ENCODE measurements at places on chromosomes 3 and 15.

DNA sequence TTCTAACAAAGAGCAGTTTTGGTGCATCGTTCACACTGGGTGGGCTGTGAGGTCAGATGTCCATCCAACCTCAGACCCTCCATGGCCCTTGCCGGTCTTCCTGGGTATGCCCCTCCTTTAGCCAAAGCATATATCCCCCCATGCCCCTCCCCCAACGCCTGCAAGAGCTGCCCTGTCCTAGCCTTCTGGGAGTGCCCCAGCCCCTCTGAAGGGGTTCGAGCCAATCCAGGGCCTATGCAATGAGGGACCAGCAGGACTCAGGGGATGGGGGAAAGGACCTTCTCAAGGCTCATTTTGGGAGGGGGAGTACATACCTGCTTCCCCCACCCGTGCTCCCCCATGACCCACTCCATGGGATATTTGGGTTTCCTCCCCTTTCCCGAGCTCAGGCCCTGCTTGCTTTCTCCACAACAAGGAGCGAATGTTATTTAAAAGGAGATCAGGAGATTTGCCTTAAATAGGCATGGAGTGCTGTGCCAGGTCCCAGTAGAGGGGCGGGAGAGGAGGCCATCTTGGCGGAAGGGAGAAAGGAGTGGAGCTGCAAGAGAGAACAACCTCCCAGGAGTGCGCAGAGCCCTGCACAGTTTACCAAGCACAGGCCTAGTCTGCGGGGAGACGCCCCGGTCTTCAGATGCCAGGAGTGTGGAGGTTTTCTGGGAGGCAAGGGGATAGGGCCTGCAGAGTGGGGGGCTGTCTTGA lies 18.2 kb downstream of the PIF1 start:
- DNase-seq: no peak

- peak; percentile 42 for DNase-seq
Measured at GRCh38 chr3:189142527-189142926, 29.2 kb upstream of the TPRG1 start.

GRCh38 chr3:169387751-169388696 lies 275.5 kb downstream of the MECOM start:
- DNase-seq: no peak

- no peak for DNase-seq
Measured at GRCh38 chr3:114857299-114857701, 289.8 kb downstream of the ZBTB20 start.

- no peak for DNase-seq
Measured at GRCh38 chr15:48647962-48648361, 2.5 kb upstream of the FBN1 start.

DNA sequence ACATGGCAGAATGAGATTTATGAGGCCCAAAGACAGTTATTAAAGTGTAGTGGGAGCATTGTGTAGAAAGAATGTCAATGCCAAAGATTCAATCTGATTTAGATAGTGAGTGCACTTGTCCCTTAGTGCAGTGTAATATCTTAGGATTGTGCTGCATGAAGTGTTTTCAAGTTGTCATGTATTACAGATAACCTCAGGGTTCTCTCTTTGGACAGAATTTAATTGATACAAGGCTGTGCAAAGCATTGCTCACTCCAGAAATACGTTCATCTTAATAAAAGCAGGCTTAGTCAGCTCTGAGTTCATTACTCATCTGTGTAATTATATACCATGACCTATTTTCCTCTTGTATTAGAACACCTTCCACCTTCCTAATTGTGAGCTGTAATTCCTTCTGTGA lies 16.0 kb upstream of the GPR171 start:
- DNase-seq: no peak

DNA sequence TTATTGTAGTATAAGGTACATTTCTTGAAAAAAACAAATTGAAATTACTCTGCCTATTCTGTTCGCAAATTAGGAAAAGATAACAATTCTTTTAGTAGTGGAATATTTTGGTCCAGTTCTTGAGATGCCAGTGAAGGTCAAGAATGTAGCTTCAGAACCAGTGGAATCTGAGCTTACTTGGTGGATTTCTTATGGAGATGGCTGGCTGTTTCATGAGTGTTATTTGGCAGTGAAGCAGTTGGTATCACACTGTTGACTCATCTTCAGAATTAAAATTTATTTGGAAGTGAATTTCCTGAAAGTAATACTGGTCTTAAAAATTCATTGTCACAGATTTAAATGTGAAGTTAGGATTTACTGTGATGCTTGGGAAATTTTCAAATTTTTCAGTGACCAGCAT lies 19.1 kb downstream of the RNF13 start:
- DNase-seq: no peak

Data from CD8-positive, alpha-beta memory T cell (primary cell).